CD8-positive, alpha-beta T cell (primary cell): ENCODE measurements at places on chromosomes 7 and 10. TPM values are rescaled to one million over a fixed set of nuclear protein-coding genes. Genes with fewer than 3 reads are reported as not detected.

DNA sequence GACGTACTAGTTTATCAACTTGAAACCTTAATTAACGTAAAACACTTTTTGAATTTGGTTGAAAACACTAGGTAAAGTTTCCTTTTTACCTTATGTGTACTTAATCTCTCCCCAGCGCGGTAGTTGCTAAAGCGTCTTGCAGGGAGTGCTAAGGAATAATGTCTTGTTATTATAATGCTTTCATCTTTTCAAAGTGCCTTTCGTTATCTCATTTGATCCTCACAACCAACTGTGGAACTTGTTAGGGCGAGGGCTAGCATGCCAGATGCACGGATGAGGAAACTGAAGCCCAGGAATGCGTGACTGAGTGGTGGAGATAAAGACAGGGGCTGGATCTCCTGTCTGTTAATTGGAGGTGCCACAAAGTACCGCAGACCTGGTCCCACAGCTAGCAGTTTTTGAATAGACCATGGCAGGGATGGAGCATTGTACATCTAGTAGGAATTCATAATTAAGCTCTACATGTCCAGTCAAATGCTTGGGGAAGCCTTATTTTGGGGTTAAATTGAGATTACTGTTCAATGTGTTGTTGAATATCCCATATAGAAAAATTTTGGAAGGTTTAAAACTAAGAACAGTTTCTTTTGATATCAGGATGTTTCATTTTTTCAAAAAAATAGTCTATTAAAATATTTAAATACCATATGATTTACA is 234.3 kb downstream of the SH2D4B start:
- DNase-seq = no peak

DNA sequence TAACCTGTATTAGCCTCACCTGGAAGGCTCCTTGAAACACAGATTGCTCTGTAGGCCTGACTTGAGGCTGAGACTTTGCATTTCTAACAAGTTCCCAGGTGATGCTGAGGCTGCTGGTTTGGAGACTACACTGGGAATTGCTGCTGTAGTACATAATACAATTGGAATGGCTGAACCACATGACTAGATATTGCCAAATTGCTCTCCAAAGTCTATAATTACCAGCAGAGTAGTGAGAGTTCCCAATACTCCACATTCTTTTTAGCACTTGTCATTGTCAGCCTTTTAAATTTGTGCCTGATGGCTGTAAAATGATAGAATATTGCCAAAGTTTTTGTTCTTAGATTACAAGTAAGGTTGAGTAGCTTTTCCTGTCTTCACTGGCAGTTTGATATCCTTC is 39.9 kb downstream of the PLEKHA8 start:
- no peak for DNase-seq

DNA sequence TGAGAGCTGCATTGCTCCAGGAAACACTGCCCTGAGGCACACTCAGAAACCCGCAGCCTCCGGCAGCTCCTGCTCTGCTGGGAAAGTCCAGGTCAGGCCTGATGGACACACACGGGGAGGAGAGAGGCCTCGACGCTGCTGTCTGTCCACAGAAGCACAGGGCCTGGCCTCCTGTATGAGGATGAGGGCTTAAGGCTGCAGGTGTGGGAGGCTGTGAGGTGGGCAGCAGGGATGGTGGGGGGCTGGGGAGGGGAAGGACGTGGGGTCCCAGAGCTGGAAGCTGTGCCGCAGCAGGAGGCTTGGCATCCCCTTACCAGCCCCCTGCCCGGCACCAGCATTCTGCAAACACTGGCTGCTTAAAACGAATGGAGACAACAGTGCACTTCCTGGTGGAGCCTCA is 186.2 kb downstream of the DNAJB6 start:
- DNase-seq = no peak

GRCh38 chr10:24851629-24852028 is 100.8 kb downstream of the PRTFDC1 start:
- DNase-seq = peak; percentile 13

- DNase-seq = peak; percentile 50
Observed at GRCh38 chr10:22713853-22714478, 412 bp downstream of the PIP4K2A start.

- DNase-seq = no peak
Observed at GRCh38 chr10:18501198-18501597, 150.2 kb downstream of the NSUN6 start.

- DNase-seq = no peak
Observed at GRCh38 chr10:101965075-101965765, 90.8 kb downstream of the ARMH3 start.

GRCh38 chr7:70830060-70830395 is 301.9 kb upstream of the GALNT17 start:
- no peak for DNase-seq

GRCh38 chr10:106980495-106981451 is 183.7 kb downstream of the SORCS1 start:
- no peak for DNase-seq

GRCh38 chr7:68187532-68187931 is 1190.9 kb downstream of the TYW1 start:
- no peak for DNase-seq

DNA sequence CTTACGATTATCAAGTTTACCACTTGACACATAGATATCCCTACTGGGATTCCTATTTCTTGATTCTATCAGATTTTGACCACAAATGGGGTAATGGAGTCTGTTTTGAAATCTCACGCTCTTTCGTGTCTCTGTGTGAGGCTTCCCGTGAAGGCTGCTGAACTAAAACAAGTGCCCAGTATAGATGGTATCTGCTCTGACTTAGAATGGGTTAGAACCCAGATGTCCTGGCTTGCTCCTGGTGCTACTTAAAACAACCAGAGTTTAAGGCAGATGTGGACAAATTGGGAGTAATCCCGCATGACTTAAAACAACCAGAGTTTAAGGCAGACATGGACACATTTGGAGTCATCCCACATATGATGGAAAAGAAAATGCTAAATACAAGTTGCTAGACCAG is 85.9 kb downstream of the FAM204A start:
- DNase-seq = no peak

DNA sequence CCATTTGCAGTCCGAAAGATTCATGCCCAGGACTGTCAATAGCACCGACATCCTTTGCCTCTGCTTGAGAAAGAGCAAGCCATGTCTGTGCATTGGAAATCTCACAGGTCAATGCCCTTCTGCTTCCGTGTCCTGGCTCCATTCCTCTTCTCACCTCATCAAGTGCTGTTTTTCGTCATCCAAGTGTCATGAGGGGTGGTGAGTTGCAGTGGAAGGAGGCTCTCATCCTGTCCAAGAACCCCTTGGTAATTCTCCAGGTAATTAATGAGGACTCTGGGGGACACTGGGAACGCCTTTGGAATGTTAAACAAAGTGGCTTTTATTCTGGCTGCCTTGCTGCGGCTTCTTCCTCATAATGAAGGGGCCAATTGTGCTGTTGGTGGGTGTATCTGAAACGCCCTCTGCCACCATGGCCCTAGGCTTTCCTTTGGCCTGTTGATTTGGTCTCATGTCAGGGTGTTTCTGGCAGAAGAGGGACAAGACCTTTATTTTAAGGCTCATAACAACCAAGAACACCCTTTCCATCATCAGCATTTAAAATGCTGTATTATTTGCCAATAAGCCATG is 57.7 kb downstream of the PPP1R3C start:
- DNase-seq = no peak

- no peak for DNase-seq
Observed at GRCh38 chr10:77606751-77607150, 30.9 kb downstream of the KCNMA1 start.

DNA sequence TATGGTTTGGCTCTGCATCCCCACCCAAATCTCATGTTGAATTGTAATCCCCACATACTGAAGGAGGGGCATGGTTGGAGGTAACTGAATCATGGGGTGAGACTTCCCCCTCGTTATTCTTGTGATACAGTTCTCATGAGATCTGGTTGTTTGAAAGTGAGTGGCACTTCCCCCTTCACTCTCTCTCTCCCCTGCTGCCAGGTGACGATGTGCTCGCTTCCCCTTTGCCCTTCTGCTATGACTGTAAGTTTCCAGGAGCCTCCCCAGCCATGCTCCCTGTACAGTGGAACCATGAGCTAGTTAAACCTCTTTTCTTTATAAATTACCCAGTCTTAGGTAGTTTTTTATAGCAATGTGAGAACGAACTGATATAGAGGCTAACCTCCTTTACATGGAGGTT is 16.6 kb downstream of the PLPP4 start:
- no peak for DNase-seq

DNA sequence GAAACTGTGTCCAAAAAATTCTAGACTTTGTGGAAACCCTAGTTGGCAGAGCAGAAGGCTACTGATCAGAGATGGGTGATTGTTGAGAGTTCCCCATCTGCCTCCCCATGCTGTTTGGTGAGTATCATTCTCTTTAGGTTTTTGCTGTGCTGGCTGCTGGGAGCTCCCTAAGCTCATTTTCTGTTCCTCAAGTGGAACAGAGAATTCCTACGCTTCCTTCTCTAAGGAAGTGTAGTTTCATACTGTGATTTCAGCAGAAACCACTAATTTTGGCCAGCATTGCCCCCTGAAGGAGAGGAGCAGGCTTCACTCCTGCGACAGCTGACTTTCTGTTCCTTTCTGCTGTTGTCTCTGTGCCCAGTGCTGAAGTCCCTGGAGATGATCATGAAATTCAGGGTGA is 355.3 kb upstream of the NPVF start:
- DNase-seq = no peak

DNA sequence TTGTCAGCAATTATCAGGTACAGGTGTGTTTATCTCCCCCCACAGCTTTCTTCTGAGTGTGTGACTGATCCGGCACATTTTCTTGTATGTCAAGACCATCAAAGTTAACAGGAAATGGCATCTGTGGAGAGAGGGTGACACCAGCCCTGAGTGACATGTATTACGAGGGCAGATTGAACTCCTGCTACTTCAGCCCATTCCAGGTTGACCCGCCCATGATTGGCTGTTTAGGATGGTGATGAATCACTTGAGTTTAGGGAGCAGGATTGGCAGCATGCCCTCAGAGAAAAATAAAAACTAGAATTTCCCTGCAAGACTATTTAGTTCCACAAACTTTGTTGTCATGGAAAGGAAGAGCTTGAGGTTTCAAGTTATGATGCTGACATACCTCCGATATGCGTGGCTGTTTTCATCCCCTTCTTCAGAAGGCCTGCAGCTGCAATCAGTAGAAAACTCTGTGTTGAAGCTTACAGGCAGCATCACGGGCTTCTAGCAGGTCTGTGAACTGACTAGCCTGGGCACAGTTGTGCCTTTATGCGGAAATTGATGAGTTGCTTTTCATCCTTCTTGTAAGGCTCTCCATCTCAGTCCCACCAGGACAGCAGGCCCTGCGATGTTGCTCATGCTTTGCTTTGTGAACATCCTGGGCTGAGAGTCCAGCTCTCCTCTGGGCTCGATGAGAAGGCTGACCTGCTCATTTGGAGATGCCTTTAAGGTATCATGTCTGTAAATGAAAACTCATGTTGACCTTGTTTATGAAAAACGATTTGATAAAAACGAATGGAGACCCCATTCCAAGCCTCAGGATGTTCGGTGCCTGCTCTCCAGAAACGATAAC is 8.0 kb upstream of the CELF2 start:
- no peak for DNase-seq

GRCh38 chr10:96360331-96360730 is 1.5 kb upstream of the OPALIN start:
- no peak for DNase-seq

GRCh38 chr7:16080131-16080530 is 341.2 kb downstream of the CRPPA start:
- no peak for DNase-seq

GRCh38 chr7:24572016-24572392 is 1.2 kb upstream of the PALS2 start:
- no peak for DNase-seq

GRCh38 chr10:30034433-30035137 is 24.8 kb downstream of the JCAD start:
- DNase-seq = no peak

- DNase-seq = no peak
Observed at GRCh38 chr10:88456730-88457129, 126.4 kb downstream of the RNLS start.

GRCh38 chr10:69837261-69837660 is 35.6 kb downstream of the COL13A1 start:
- no peak for DNase-seq

DNA sequence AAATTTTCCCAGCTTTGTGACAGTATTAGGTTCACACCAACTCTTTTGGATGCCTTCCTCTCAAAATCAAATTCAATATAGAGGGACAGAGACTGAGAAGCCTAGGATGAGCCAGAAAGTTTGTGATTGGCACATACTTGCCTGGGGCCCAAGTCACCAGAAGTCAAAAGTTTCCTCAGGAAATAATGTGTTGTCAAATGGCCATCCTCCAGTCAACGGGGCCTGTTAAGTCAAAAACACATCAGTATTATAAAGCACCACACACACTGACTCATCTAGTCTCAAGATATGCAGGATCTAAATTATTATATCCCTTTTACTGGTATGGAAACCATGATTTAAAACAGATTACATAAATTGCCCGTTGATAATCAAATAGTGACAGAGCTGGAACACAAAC is 158.1 kb downstream of the AHR start:
- no peak for DNase-seq

DNA sequence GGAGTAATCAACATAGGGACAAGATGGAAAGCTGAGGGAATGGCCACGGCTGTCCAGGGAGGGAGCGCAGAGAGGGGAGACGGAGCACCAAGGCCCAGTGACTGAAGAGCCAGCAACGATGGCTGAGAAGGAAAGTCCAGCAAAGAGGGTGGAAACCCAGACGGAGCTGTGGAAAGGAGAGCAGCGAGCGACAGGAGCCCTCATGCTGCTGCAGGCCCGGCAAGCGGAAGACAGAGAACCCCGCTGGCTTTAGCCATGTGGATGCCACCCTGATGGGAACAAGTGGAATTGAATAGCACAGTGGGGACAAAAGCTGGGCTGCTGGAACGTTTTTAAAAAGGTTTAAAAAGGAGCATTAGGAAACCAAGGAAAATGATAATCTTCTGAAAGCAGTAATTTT is 82.9 kb upstream of the DDC start:
- no peak for DNase-seq

GRCh38 chr7:24949884-24950283 is 30.1 kb downstream of the OSBPL3 start:
- no peak for DNase-seq

- no peak for DNase-seq
Observed at GRCh38 chr10:6019010-6019782, 41.9 kb upstream of the IL15RA start.

The IDI2 gene
- not detected for total RNA-seq

The DNAJC9 gene
- 17.6 TPM for total RNA-seq

The DEPP1 gene
- total RNA-seq = not detected

The ECHDC3 gene
- 1.3 TPM for total RNA-seq

The UTF1 gene
- total RNA-seq = not detected

The LAMB1 gene
- total RNA-seq = not detected

The CALU gene
- total RNA-seq = 31.9 TPM

The NACAD gene
- total RNA-seq = 0.68 TPM

The TACR2 gene
- not detected for total RNA-seq

The CALML3 gene
- not detected for total RNA-seq

The PKD2L1 gene
- total RNA-seq = not detected

The GNG11 gene
- total RNA-seq = not detected

The CCDC136 gene
- 5.8 TPM for total RNA-seq

The ATG9B gene
- 9.2 TPM for total RNA-seq

The NUPR2 gene
- total RNA-seq = not detected

The OR13A1 gene
- total RNA-seq = not detected

The CHN2 gene
- total RNA-seq = 10.3 TPM
